ENCODE measurements at places on chromosomes 5 and 9.
A peak's percentile ranks its signal among the peaks of the same experiment; 100 is the strongest.

DNA sequence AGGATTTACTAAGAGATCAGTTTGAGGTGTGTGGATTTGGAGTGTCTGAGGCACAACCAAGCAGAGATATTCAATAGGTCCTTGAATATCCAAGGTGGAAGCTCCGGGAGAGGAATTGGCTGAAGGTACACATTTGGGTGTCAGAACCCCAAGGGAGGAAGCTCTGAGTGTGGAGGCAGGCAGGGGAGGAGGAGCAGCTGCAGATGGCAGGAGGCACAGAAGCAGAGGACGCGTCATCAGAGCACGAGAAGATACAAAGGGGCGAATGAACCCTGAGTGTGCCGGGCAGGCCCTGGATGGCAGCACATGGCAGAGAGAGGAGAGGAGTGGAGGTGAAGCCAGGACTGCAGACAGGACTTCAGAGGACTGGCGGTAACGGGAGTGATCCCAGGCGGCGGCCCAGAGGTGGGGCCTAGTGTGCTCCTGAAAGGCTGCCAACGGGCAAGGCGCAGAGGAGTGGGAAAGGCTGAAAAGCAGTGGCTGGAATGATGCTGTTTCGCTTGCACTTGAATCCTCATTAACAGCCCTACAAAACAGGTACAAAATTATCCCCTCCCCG is 179.8 kb downstream of the FANCC start:
- DNase-seq: no peak

GRCh38 chr9:120528829-120529228 is 51.1 kb downstream of the CDK5RAP2 start:
- no peak for DNase-seq

GRCh38 chr9:79408200-79408599 is 163.6 kb upstream of the TLE4 start:
- no peak for DNase-seq

GRCh38 chr9:134961331-134962064 is 43.8 kb upstream of the FCN1 start:
- DNase-seq: peak; percentile 20

- no peak for DNase-seq
Observed at GRCh38 chr5:39005566-39006232, 68.5 kb downstream of the RICTOR start.

GRCh38 chr5:122874179-122874875 is 28.9 kb downstream of the SNX24 start:
- no peak for DNase-seq

DNA sequence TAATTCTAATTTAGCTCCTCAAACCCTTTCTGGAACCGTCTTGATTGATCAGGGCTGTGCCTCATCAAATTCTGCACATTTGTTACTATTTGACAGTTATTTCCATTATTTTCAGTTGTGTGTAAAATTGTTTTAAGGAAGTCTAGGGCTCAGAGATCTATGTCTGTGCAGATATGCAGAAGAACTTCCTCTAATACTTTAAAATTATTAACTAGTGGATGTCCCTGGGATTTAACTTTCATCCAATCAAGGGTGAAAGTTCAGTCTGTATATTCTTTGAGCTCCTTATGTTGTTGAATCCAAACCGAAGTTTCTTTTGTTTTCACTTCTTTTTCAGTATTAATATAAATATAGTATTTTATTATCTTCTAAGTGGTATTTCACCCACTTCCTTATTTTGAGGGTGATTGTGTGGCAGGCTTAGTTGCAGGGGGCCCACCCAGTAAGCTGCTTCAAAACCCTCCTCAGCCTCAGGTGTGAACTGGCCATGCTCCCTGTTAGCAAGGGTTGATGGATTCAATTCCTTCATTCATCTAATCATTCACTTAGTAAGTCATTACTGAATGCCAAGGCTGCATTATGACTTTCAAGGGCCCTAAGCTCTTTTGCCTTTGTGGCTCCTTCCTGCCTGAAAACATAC is 2.1 kb upstream of the CAMLG start:
- DNase-seq: no peak

DNA sequence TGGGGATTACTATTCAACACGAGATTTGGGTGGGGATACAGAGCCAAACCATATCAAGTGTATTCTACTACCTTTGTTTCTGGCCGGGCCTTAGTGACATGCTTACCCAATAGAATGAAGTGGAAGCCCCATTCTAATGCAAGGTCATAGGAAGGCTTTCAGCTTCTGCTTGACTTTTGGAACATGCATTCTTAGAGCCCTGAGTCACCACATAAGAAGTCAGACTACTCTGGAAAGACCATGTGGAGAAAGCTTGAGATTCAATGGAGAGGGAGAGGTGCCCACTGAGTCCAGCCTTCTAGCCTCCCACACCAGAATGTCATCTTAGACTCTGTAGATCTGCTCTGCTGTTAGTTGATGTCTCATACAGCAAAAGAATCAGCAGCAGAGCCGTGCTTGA is 155.7 kb upstream of the FBN2 start:
- DNase-seq: no peak

- DNase-seq: peak; percentile 52
Observed at GRCh38 chr5:140341591-140341990, 4.8 kb downstream of the HBEGF start.

DNA sequence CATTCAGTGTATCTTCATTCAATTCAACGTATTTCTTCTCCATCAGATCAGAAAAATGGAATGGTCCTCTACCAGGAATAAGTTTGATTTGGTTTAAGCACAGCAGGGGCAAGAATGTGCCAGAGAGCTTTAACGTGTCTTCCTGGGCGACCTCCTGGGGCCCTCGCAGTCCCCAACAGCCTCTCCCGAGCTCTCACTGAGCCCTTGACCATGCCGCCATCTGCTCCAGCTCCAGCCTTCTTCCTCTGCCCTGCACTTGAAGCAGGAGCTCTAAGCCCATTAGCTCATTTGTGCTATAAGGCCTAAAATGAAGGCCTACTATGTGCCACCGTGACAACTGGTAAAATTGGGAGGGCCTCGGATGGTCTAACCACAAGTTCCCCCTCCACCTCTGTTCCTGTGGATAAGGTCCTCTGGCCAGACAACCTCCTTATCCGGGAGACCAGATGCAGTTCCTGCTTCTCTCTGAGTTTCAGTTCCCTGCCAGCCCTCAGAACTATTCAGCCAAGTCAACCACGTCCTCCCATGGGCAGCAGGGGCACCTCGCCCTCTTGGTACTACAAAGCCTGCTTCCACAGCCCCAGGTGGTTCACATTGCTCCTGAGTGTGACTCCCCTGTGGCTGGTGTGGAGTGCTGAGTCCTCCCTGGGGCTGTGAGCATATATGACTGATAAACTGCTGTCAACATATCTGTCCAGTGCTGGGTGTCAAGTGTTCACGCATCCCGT is 35.8 kb downstream of the C5orf15 start:
- DNase-seq: peak; percentile 64

DNA sequence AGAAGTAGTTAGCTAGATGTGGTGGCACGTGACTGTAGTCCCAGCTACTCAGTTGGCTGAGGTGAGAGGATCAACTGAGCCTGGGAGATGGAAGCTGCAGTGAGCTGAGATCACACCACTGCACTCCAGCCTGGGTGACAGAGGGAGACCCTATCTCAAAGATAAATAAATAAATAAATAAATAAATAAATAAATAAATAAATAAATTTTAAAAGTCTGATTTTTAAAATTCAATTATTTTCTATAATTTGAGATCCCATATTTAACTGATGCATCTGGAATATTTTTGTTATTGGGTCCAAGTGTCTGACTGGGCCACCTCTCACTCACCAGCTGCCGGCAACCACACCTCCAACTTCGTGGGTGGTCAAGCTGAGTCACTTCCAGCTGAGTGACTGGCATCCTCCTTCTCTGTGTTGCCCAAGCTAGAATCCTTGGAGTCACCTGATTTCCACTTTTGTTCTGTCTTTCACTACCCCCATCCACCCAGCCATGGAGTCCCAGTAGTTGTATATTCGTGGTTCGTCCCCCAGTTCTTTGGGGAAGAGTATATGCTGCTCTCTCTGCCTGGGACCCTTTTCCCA is 70.9 kb downstream of the EGFLAM start:
- DNase-seq: no peak

- DNase-seq: no peak
Observed at GRCh38 chr9:130659699-130660248, 4.6 kb upstream of the PRDM12 start.

DNA sequence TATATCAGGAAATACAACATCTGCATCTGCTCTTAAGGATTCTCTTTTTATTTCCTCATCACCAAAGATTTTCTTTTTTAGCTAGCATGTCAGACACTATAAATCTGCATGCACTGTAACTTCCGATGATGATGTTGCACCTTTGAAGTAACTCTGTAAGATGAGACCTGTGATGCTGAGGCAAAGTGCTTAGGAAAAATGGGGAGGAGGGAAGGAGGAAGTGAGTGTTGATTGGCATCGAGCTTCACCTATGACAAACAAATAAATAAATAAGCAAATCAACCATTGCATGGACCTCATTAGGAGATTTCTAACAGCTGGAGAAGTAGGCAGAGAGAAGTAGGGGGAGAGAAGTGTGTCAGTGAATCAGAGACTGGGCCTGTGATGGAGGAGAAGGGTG is 52.6 kb downstream of the ENC1 start:
- DNase-seq: no peak

DNA sequence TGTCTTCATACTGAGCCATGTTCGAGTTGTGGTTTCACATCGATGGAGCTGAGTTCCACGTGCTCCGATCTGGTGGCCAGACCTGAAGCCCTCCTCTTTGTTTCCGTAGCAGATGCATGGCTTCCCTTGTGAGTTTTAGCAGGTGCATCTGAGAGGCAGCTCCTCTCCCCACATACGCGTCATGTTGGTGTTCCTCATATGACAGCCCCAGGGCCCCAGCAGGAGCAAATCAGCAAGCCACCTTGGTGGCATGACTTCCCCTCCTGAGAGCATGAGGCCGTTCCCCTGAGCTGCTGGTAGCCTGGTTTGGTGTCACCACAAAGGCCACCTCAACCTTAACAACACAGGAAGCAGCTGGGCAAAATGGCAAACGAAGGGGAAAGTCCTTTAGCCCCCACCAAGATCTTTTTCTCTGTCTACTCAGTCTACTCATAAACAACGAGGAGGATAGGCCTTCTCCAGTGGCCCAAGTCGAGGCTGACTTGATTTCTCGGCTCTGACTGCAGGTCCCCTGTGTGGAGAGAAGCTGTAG is 5.9 kb downstream of the CYFIP2 start:
- DNase-seq: peak; percentile 65

- DNase-seq: no peak
Observed at GRCh38 chr9:33329117-33329563, 38.8 kb downstream of the NFX1 start.

- no peak for DNase-seq
Observed at GRCh38 chr5:112737070-112737462, 619 bp upstream of the APC start.

GRCh38 chr5:17046320-17046719 is 110.2 kb upstream of the MYO10 start:
- DNase-seq: no peak

- peak; percentile 87 for DNase-seq
Observed at GRCh38 chr9:92097997-92098482, 17.2 kb downstream of the SPTLC1 start.

GRCh38 chr5:98770911-98771322 is 2.5 kb upstream of the RGMB start:
- DNase-seq: no peak

- no peak for DNase-seq
Observed at GRCh38 chr5:3537942-3538341, 57.7 kb upstream of the IRX1 start.

- DNase-seq: no peak
Observed at GRCh38 chr5:31029925-31030324, 163.6 kb upstream of the CDH6 start.
